Parietal lobe (tissue), 2 donors: ENCODE measurements at places on chromosomes 4 and X. TPM values are rescaled to one million over a fixed set of nuclear protein-coding genes. Genes with fewer than 3 reads are reported as not detected.

HMX1 gene
- total RNA-seq: 0.63 TPM

SPACA5 gene
- total RNA-seq: not detected

GPR173 gene
- total RNA-seq: 36.0 TPM

NOP14 gene
- 8.1 TPM for total RNA-seq

FAM47A gene
- not detected for total RNA-seq
